Upper lobe of right lung (tissue), 1 donor: ENCODE measurements at places on chromosomes 6 and 20.
A peak's percentile ranks its signal among the peaks of the same experiment; 100 is the strongest.

GRCh38 chr6:7311917-7312615 is 933 bp downstream of the SSR1 start:
- H3K36me3 ChIP-seq, result peaks cover 25% of the 10 kb centered on the region
- H3K27ac ChIP-seq, result peak overlapping the region; percentile 93
- H3K4me1 ChIP-seq, result peaks cover 15% of the 10 kb centered on the region
- no peak for DNase-seq

DNA sequence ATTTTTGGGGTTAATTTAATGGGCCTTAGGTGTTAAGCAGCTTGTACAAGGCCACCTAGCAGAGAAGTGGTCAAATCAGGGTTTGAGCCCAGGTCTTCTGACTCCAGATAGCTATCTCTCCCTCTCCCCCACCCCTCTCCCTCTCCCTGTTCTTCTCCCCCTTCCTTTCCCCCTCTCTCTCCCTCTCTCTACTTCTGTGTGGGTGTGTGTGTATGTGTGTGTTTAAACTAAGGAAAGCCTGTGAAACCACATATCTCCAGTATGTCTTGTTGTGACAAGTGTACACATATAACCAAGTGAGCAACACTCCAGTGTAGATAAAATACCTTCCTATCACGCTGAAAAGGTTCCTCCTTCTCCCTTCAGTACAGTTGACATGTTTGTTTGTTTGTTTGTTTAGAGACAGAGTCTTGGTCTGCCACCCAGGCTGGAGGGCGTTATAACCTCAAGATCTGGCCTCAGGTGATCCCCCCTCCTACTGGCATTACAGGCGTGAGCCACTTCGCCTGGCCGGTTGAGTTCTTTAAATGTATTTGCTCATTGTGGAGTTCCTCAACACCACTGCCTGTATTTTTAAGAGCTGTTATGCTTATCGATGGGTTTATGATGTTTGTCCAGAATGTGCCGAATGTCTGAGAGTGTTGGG is 140.4 kb downstream of the JARID2 start:
- H3K4me3 ChIP-seq, result no peak overlapping the region
- no peak for DNase-seq
- no peak overlapping the region for H3K27ac ChIP-seq
- peaks cover 42% of the 10 kb centered on the region for H3K4me1 ChIP-seq
- H3K27me3 ChIP-seq, result no peaks in the 10 kb centered on the region

DNA sequence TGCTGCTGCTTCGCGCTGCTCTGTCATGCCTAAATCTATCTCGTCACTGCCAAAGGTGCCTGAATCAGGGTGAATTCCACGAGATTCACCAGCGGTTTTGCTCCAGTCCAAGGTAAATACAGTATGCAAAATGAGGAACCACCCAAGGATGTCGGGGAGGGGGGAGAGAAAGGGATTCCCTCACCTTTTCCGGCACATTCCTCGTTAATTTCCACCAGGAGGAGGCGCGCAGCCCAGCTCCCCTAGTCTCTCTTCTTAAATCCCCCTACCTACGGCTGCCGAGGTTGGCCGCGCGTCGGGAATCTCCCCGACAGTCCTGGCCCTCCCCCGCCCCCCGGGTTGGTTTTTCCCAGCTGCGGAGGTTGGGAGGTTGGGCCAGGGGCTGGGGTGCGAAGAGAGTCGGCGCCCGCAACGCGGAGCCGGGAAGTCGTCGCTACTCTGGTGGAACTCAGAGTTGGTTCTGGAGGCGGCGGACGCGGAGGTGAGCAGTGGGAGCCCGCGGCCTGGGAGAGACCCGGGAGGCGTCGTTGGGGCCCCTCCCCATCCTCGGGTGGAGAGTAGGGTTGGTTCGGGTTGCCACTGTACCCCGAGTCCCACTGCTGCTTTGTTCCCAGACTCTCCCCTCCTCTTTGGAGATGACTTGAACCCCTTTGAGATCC is at the start of gene TPBG:
TPBG (plus strand) TSS at position 390 of the 659 bp plus-strand sequence. CDS start 1,145 bp downstream, outside the sequence.
- DNase-seq, result peak; percentile 78
- H3K36me3 ChIP-seq, result no peaks in the 10 kb centered on the region
- peak within 1 kb of the TSS; percentile 38 for H3K27ac ChIP-seq
- peaks cover 7% of the 10 kb centered on the region for H3K27me3 ChIP-seq

- H3K4me3 ChIP-seq, result no peak overlapping the region
- peaks cover 5% of the 10 kb centered on the region for H3K36me3 ChIP-seq
- no peaks in the 10 kb centered on the region for H3K27me3 ChIP-seq
Observed at GRCh38 chr6:18207438-18207837, 52.2 kb downstream of the KDM1B start.

DNA sequence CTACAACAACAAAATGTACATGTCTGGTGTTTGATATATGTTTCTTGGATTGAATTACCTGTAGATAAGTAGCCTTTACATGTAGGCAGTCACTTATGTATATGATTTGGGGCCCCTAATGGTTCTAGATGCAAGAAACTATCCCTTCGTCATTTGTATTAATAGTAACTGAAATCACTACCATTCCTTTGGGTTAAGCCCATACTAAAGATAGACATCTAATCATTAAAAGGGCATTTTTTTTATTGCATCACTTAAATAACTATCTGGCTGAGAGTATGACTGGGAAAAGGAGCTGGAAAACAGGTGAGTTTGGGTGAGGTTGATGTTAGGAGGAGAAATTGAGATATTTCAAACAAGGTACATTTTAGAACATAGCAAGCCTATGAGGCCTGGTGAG is 213.5 kb upstream of the PLN start:
- no peak overlapping the region for H3K4me3 ChIP-seq
- no peaks in the 10 kb centered on the region for H3K36me3 ChIP-seq
- no peak for DNase-seq
- no peaks in the 10 kb centered on the region for H3K4me1 ChIP-seq

GRCh38 chr6:51901766-51902764 is 185.3 kb downstream of the PKHD1 start:
- H3K27ac ChIP-seq, result no peak overlapping the region
- no peaks in the 10 kb centered on the region for H3K36me3 ChIP-seq
- H3K4me1 ChIP-seq, result no peaks in the 10 kb centered on the region
- no peak for DNase-seq
- no peaks in the 10 kb centered on the region for H3K27me3 ChIP-seq
- no peak overlapping the region for H3K4me3 ChIP-seq

- no peak overlapping the region for H3K27ac ChIP-seq
- H3K4me3 ChIP-seq, result no peak overlapping the region
- H3K27me3 ChIP-seq, result no peaks in the 10 kb centered on the region
- no peaks in the 10 kb centered on the region for H3K4me1 ChIP-seq
- DNase-seq, result no peak
Observed at GRCh38 chr6:22432060-22432459, 135.2 kb upstream of the PRL start.

GRCh38 chr6:39812853-39813533 is 20.8 kb downstream of the DAAM2 start:
- H3K36me3 ChIP-seq, result no peaks in the 10 kb centered on the region
- H3K4me1 ChIP-seq, result peaks cover 6% of the 10 kb centered on the region
- DNase-seq, result no peak
- H3K27ac ChIP-seq, result peak overlapping the region; percentile 2

GRCh38 chr20:62808211-62808865 is 3.7 kb downstream of the OGFR start:
- H3K27ac ChIP-seq, result no peak overlapping the region
- no peaks in the 10 kb centered on the region for H3K27me3 ChIP-seq
- DNase-seq, result peak; percentile 84
- H3K4me1 ChIP-seq, result peaks cover 23% of the 10 kb centered on the region

GRCh38 chr6:24537771-24538385 is 43.1 kb downstream of the ALDH5A1 start:
- no peak for DNase-seq
- H3K27me3 ChIP-seq, result no peaks in the 10 kb centered on the region
- H3K4me1 ChIP-seq, result no peaks in the 10 kb centered on the region

DNA sequence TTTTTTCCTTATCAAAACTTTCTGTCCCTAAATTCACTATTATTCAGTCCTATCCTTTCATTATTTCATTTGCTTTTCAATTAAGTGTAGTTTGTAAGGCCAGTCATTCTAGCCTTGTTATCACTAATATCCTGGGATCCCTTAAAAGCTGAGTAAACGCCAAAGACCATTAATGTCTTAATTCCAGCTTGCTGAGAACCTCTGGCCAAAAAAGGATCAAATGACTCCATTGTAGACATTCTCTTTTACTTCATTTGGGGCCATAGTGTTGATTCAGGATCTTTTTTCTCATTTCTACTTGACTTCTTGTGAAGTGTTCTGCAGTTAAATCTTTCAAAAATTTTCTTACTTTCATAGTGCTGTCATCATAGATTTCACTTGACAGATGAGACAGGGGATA is 379.7 kb downstream of the LAMA2 start:
- no peak for DNase-seq
- no peaks in the 10 kb centered on the region for H3K27me3 ChIP-seq

- H3K4me1 ChIP-seq, result no peaks in the 10 kb centered on the region
- no peak overlapping the region for H3K27ac ChIP-seq
- no peaks in the 10 kb centered on the region for H3K36me3 ChIP-seq
- H3K4me3 ChIP-seq, result no peak overlapping the region
- DNase-seq, result no peak
- peaks cover 11% of the 10 kb centered on the region for H3K27me3 ChIP-seq
Observed at GRCh38 chr6:44556046-44556445, 168.5 kb downstream of the CDC5L start.

GRCh38 chr20:11457488-11457887 is 460.2 kb upstream of the BTBD3 start:
- DNase-seq, result no peak
- no peak overlapping the region for H3K27ac ChIP-seq
- no peaks in the 10 kb centered on the region for H3K27me3 ChIP-seq
- H3K4me3 ChIP-seq, result no peak overlapping the region
- no peaks in the 10 kb centered on the region for H3K4me1 ChIP-seq

GRCh38 chr20:50967586-50967985 is 9.0 kb downstream of the MOCS3 start:
- no peaks in the 10 kb centered on the region for H3K4me1 ChIP-seq
- H3K36me3 ChIP-seq, result no peaks in the 10 kb centered on the region
- DNase-seq, result no peak
- no peaks in the 10 kb centered on the region for H3K27me3 ChIP-seq
- no peak overlapping the region for H3K4me3 ChIP-seq

DNA sequence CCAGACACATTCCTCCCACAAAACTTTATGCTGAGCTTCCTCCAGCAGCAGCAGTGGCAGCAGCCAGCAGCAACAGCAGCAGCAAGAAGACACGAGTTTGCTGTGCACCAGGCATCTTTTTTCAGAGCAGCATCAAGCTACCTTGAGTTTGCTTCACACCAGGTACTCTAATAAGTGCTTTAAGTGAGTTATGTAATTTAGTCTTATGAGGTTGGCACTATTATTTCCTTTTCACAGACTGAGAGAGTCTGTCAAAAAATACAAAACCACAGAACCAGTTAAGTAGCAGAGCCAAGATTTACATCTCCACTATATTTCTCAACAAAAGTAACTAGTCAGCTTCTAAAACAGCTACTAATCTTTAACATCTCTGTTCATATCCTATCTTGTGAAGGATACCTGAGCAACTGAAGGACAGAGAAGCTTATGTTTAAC is 23.7 kb downstream of the RANBP9 start:
- H3K4me1 ChIP-seq, result peaks cover 26% of the 10 kb centered on the region
- no peak overlapping the region for H3K4me3 ChIP-seq
- H3K27me3 ChIP-seq, result no peaks in the 10 kb centered on the region
- H3K27ac ChIP-seq, result no peak overlapping the region
- no peaks in the 10 kb centered on the region for H3K36me3 ChIP-seq

GRCh38 chr20:4099905-4100675 is 84.7 kb upstream of the RNF24 start:
- no peaks in the 10 kb centered on the region for H3K27me3 ChIP-seq
- no peaks in the 10 kb centered on the region for H3K4me1 ChIP-seq
- DNase-seq, result no peak
- no peak overlapping the region for H3K27ac ChIP-seq
- H3K36me3 ChIP-seq, result no peaks in the 10 kb centered on the region

DNA sequence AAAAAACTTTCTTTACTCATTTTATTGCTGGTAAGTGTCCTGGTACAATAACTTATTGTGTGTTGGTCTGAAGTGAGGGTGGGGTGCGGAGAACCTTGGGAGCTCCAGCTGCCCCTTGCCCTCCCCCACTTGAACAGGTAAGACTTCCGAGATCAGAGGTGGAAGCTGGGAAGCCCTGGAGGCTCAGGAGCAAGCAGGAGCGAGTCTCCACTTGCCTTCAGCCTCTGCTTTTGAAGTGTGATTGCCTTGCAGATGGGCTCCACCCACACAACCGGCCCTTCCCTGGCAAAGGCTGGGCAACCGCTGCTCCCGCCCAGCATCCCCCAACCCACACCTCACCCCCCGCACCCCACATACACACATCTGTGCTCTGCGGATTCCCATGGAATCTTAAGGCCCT is 179.6 kb downstream of the TFAP2C start:
- DNase-seq, result no peak
- H3K36me3 ChIP-seq, result no peaks in the 10 kb centered on the region
- H3K4me3 ChIP-seq, result no peak overlapping the region
- no peaks in the 10 kb centered on the region for H3K4me1 ChIP-seq
- peaks cover 23% of the 10 kb centered on the region for H3K27me3 ChIP-seq

DNA sequence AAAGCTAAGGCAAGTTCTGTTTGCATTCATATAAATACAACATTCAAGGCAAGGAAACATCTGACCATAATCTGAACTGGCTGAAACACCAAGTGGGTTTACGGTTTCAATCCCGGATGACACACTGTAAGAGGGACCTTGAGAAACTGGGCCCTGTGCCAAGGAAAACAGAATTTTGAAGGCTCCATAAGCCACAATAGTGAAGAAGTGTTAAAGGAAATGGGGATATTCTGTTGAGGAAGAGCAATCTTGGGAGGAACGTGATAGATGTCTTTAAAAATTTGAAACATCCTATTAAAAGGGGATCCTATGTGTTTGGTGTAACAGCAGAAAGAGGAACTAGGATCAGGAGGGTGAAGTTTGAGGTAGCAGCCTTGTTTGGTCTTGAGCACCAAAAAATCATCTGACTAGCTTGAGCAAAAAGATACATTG is 82.4 kb upstream of the TAB2 start:
- H3K4me1 ChIP-seq, result peaks cover 14% of the 10 kb centered on the region
- no peaks in the 10 kb centered on the region for H3K27me3 ChIP-seq
- no peaks in the 10 kb centered on the region for H3K36me3 ChIP-seq
- DNase-seq, result no peak
- no peak overlapping the region for H3K27ac ChIP-seq

- no peaks in the 10 kb centered on the region for H3K36me3 ChIP-seq
- H3K27ac ChIP-seq, result no peak overlapping the region
- no peak for DNase-seq
- no peak overlapping the region for H3K4me3 ChIP-seq
Observed at GRCh38 chr20:18431206-18431605, 35.6 kb downstream of the DZANK1 start.

GRCh38 chr6:130034378-130035146 is 16.2 kb downstream of the L3MBTL3 start:
- H3K27me3 ChIP-seq, result no peaks in the 10 kb centered on the region
- no peak overlapping the region for H3K27ac ChIP-seq
- H3K4me1 ChIP-seq, result no peaks in the 10 kb centered on the region
- H3K36me3 ChIP-seq, result no peaks in the 10 kb centered on the region

GRCh38 chr6:26568601-26569432 is 27.9 kb upstream of the ABT1 start:
- DNase-seq, result peak; percentile 90
- peak overlapping the region; percentile 58 for H3K4me3 ChIP-seq
- H3K27ac ChIP-seq, result peak overlapping the region; percentile 40
- H3K4me1 ChIP-seq, result no peaks in the 10 kb centered on the region
- no peaks in the 10 kb centered on the region for H3K36me3 ChIP-seq
- no peaks in the 10 kb centered on the region for H3K27me3 ChIP-seq

GRCh38 chr6:63267828-63268227 is 52.0 kb downstream of the LGSN start:
- H3K27me3 ChIP-seq, result no peaks in the 10 kb centered on the region
- H3K4me1 ChIP-seq, result no peaks in the 10 kb centered on the region
- DNase-seq, result no peak
- H3K27ac ChIP-seq, result no peak overlapping the region
